ENCODE measurements at places on chromosomes 16 and 17.

DNA sequence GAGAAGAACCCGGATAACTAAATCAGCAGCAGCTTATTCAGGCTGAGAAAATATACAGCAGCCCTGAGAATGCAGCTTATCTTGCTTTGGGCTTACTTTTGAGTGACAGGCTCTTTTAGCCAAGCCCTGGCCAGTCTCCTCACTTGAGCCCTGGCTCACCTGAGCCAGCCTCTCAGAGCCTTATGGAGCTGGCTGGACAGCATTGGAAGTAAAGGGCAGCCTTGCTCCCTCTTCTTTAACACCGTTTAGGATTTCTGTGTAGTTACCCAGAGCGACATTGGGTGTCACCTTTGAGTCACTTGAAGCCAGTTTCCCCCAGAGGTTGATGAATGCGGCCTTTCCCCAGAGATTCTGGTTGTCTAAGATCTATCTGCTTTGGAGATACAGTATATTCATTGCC lies 7.7 kb upstream of the NPIPB2 start:
- DNase-seq: no peak

- no peak for DNase-seq
Observed at GRCh38 chr16:11135464-11135973, 120.5 kb downstream of the SOCS1 start.

GRCh38 chr17:10233161-10233560 lies 34.8 kb upstream of the GAS7 start:
- no peak for DNase-seq

DNA sequence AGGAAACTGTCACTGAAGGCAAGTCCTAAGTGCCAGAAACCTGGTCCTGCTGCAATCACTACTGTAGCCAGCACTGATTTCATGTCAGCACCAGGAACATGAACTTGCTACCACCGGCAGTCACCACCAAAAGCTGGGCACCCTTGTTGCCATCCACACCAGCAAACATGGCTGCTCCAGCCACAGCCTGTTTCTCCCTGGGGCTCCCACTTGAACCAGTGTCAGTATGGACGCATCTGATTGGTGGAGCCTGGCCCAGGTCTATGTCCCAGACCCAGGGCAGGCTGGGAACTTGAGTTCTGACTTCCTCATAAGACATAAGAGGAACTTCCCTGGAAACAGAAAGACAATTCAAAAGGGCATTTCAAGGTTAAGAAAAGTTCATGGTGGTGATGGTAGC lies 56.5 kb downstream of the COPRS start:
- no peak for DNase-seq

GRCh38 chr16:50067290-50067853 lies 1.6 kb downstream of the HEATR3 start:
- peak; percentile 16 for DNase-seq

DNA sequence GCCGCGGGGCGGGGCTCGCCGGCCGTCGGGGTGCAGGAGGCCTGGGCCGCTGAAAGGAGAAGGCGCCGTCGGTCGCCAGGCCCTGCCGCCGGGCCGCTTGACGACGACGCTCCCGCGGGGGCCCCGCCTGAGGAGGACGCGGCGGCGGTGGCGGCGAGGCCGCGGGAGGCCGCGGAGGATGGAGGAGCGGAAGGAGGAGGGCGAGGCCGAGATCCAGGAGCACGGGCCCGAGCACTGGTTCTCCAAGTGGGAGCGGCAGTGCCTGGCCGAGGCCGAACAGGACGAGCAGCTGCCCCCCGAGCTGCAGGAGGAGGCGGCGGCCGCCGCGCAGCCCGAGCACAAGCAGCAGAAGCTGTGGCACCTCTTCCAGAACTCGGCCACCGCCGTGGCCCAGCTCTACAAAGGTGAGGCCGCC lies 430 bp downstream of the HAPSTR1 start:
- DNase-seq: peak; percentile 57
